Stimulated activated CD4-positive, alpha-beta T cell treated with anti-CD3 and anti-CD28 coated beads, Interleukin-2, amount 100 ng/mL, for 48 hours (primary cell): ENCODE measurements at places on chromosomes 4 and X.

- no peak for DNase-seq
These were observed 80.0 kb downstream of the KCTD8 start for GRCh38 chr4:44368413-44369167.

DNA sequence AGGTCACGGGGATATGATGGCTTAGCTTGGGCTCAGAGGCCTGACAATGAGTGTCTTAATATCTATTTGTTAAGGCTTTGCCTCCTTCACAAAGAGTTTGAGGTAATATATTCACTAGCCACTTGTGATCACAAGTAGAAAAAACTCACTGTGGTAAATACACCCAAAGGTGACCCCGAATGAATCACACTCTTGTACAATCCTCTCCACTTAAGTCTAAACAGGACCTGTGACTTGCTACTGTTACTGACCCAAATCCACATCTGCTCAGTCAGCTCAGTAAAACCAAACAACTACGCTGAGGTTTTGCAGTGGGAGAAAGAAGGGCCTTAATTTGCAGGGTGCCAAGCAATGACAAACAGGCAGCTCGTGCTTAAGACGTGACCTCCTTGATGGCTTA lies 223.8 kb upstream of the MAGEC2 start:
- DNase-seq = no peak

- no peak for DNase-seq
These were observed 18.0 kb downstream of the DDX3X start for GRCh38 chrX:41351923-41352322.

GRCh38 chr4:145014365-145014764 lies 83.6 kb downstream of the ANAPC10 start:
- DNase-seq = no peak

DNA sequence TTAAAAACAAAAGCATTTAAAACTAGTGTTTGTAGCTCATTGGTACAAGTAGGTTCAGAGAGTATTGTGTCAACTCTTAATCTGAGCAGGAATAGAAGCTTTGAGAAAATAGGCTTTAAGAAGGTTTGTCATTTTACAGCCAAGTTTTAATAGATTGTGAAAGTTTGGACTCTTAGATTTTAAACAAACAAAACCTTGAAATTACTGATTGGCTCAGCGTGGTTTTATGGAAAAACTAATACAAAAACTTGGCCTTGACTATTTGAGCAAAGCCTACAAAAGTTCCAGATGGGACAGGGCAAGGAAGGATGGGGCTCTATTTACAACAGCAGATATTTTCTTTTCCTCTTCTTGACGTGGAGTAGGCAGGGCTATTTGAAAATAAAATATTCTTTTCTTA lies 16.5 kb downstream of the ZFX start:
- DNase-seq = no peak

DNA sequence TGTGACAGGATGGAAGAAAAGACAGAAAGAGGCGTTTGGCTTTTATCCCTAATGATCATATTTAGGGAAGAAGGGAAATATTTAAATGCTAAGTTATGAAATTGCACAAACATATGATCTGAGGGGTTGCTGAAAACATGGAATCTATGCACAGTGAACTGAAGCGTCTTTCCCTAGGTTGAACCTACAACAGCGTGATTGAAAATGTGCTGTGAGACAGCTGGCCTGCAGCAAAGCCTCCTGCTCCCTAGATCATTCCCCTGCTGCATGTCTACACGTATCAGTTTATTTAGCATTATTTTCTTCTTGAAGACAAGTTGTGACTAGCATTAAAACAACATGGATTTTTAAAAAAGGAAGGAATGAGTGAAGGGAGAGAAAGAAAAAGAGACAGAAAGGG lies 272.5 kb upstream of the TRAM1L1 start:
- DNase-seq = no peak
